ENCODE measurements at places on chromosomes 5 and 9.
A peak's percentile ranks its signal among the peaks of the same experiment; 100 is the strongest.

- no peak for DNase-seq
Measured at GRCh38 chr9:36193023-36193422, 2.3 kb downstream of the CLTA start.

DNA sequence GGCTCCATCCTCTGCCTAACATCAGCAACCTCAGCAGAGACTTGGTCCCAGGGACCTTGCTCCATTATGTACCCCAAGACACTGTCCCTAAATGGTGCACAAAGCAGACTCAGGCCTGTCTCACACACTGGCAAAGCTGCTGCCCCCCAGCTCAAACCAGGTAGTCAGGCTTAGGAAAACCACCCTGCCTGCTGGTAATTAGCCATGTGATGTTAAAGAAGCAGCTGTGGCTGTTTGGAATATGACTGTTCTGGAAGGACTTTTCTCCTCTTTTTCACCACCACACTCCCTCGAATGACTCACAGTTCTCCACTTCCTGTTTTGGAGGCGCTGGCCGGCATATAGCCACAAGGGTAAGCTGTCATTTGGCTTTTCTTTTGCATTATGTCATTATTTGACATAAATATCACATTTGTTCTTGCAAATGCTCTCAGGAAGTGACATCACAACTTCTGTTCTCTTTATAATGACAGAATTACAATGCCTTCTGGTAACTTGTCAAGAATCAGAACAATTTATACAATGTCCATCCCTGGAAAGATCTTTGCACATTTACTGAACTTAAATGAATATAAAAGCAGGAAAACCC, 113.9 kb downstream of the SUSD1 start:
- peak; percentile 63 for DNase-seq

- DNase-seq: no peak
Measured at GRCh38 chr9:85897848-85898247, 43.1 kb upstream of the NAA35 start.

- no peak for DNase-seq
Measured at GRCh38 chr9:4547016-4547415, 56.7 kb downstream of the SLC1A1 start.

DNA sequence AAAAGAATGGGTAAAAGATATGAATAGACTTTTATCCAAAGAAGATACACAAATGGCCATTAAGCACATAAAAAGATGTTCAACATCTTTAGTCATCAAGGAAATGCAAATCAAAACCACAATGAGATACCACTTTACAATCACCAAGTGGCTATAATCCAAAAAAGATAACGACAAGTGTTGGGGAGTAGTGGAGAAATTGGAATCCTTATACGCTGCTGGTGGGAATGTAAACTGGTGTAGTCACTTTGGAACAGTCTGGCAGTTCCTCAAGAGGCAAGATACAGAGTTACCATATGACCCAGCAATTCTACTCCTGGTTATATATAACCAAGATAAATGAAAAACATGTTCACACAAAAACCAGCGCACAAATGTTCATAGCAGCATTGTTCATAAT, 234.9 kb downstream of the SPATA31D1 start:
- DNase-seq: no peak

- DNase-seq: no peak
Measured at GRCh38 chr5:1219098-1219767, 5.9 kb upstream of the SLC6A18 start.
